A549 treated with CORT108297 at 1 μM for 4 hours (cell line): ENCODE measurements at places on chromosomes 4 and X. TPM values are rescaled to one million over a fixed set of nuclear protein-coding genes. Genes with fewer than 3 reads are reported as not detected.

Gene UBE2D3
- total RNA-seq, result 211 to 230 TPM (median 217 TPM) in 5 replicates

Gene TLR10
- total RNA-seq, result 0.03 to 0.07 TPM (median 0.04 TPM) in 4 of 5 replicates, not detected in the other

Gene ADGRG4
- total RNA-seq, result not detected in 5 replicates

Gene NSUN7
- 0.18 to 0.60 TPM (median 0.35 TPM) in 5 replicates for total RNA-seq

Gene SPIN2A
- total RNA-seq, result 0.12 to 0.21 TPM (median 0.13 TPM) in 5 replicates

Gene NLGN3
- 0.95 to 1.2 TPM (median 1.1 TPM) in 5 replicates for total RNA-seq

Gene ANOS1
- total RNA-seq, result 0.02 to 0.14 TPM (median 0.06 TPM) in 5 replicates

Gene TRIM61
- total RNA-seq, result not detected in 5 replicates

Gene ANAPC4
- total RNA-seq, result 11.1 to 13.7 TPM (median 12.7 TPM) in 5 replicates

Gene P2RY8
- 0.02 TPM in 4 of 5 replicates, not detected in the other for total RNA-seq

Gene SUPT20HL2
- not detected in 5 replicates for total RNA-seq

Gene JCHAIN
- 0.12 to 0.46 TPM (median 0.15 TPM) in 3 of 5 replicates, not detected in the others for total RNA-seq

Gene G3BP2
- total RNA-seq, result 67.8 to 105 TPM (median 77.9 TPM) in 5 replicates

Gene ERVMER34-1
- 0.45 to 0.90 TPM (median 0.60 TPM) in 5 replicates for total RNA-seq

Gene PRRG1
- total RNA-seq, result 5.1 to 7.6 TPM (median 6.4 TPM) in 5 replicates

Gene PDE6B
- total RNA-seq, result 0.04 TPM in 1 of 5 replicates, not detected in the others

Gene PCDH18
- total RNA-seq, result not detected in 5 replicates

Gene ZNF732
- not detected in 5 replicates for total RNA-seq

Gene CHRDL1
- 0.01 to 0.06 TPM in 2 of 5 replicates, not detected in the others for total RNA-seq

Gene PORCN
- 15.4 to 18.8 TPM (median 17.6 TPM) in 5 replicates for total RNA-seq

Gene SYTL5
- 0.28 to 0.37 TPM (median 0.36 TPM) in 5 replicates for total RNA-seq

Gene ETDA
- not detected in 5 replicates for total RNA-seq

Gene CABS1
- not detected in 5 replicates for total RNA-seq

Gene COL25A1
- total RNA-seq, result not detected in 5 replicates

Gene KDR
- 0.01 to 0.07 TPM (median 0.03 TPM) in 5 replicates for total RNA-seq

Gene GATA1
- total RNA-seq, result not detected in 5 replicates

Gene NPY1R
- 0.07 to 0.17 TPM (median 0.09 TPM) in 5 replicates for total RNA-seq

Gene STARD8
- 1.3 to 1.9 TPM (median 1.5 TPM) in 5 replicates for total RNA-seq

Gene PNCK
- 0.21 to 0.37 TPM (median 0.24 TPM) in 3 of 5 replicates, not detected in the others for total RNA-seq

Gene GDPD2
- total RNA-seq, result 0.05 to 0.06 TPM (median 0.06 TPM) in 5 replicates

Gene SORCS2
- total RNA-seq, result 2.8 to 5.6 TPM (median 4.2 TPM) in 5 replicates

Gene HTN1
- not detected in 5 replicates for total RNA-seq
